Activated T-helper 17 cell treated with anti-CD3 and anti-CD28 coated beads, Interleukin-2, amount 50 U/mL, for 72 hours (primary cell): ENCODE measurements at places on chromosomes 3 and 15. TPM values are rescaled to one million over a fixed set of nuclear protein-coding genes. Genes with fewer than 3 reads are reported as not detected.

DNA sequence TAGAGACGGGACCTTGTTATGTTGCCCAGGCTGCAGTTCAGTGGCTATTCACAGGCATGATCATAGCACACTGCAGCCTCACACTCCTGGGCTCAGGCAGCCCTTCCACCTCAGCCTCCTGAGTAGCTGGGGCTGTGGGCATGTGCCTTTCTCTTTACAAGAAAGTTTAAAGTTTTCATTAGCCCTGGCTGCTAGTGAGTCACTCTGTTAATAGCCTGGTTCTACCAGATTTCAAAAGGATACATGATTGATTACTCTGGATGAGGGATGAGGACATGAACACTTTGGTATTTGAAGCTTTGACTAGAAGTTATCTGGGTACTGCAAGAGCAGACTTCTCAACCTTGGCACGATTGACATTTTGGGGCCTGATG, 95.1 kb downstream of the DHX36 start:
- H3K27me3 ChIP-seq = peaks cover 13% of the 10 kb centered on the region
- ATAC-seq = no peak
- no peaks in the 10 kb centered on the region for H3K36me3 ChIP-seq
- no peaks in the 10 kb centered on the region for H3K4me1 ChIP-seq

Gene EHD4
- total RNA-seq = 56.3 TPM

Gene ERC2
- not detected for total RNA-seq

Gene HACD3
- total RNA-seq = 44.7 TPM

Gene FBXO40
- not detected for total RNA-seq

Gene GMNC
- not detected for total RNA-seq

Gene ADAMTS17
- total RNA-seq = 1.1 TPM

Gene SLC38A3
- not detected for total RNA-seq

DNA sequence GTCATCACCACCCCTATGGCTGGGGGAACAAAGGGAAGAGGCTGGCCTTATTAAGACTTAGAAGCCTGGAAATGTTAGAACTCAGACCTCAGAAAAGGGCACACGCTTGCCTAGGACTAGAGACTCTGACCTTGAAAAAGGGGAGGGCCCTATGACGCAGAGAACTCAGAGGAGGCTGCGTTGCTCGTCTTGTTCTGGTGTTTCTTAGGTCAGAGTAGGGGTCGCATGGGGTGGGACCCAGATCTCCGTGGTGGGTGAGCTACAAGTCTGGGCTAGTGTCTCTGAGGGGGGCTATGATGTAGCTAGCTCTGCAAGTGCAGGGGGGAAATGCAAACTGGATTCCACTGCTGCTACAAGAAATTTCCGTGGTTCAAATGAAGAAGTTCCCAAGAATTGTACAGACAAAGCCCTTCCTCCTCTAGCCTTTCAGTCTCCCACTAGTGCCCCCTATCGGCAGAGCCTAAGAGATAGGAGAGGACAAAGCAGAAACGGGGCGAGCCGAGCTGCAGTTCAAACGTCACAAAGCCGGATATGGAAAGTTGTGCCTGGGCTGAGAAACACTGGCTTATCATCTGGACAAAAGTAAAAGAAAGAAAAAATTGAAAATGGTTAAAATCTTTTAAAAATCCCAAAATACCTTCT, 392.9 kb upstream of the ROBO2 start:
- ATAC-seq = no peak
- no peaks in the 10 kb centered on the region for H3K36me3 ChIP-seq
- H3K4me1 ChIP-seq = no peaks in the 10 kb centered on the region
- no peak overlapping the region for H3K4me3 ChIP-seq

Gene SCAP
- total RNA-seq = 73.3 TPM

- H3K4me3 ChIP-seq = no peak overlapping the region
- H3K27ac ChIP-seq = no peak overlapping the region
- H3K36me3 ChIP-seq = no peaks in the 10 kb centered on the region
- H3K4me1 ChIP-seq = no peaks in the 10 kb centered on the region
Observed at GRCh38 chr3:148833223-148833622, 5.6 kb downstream of the CPB1 start.

DNA sequence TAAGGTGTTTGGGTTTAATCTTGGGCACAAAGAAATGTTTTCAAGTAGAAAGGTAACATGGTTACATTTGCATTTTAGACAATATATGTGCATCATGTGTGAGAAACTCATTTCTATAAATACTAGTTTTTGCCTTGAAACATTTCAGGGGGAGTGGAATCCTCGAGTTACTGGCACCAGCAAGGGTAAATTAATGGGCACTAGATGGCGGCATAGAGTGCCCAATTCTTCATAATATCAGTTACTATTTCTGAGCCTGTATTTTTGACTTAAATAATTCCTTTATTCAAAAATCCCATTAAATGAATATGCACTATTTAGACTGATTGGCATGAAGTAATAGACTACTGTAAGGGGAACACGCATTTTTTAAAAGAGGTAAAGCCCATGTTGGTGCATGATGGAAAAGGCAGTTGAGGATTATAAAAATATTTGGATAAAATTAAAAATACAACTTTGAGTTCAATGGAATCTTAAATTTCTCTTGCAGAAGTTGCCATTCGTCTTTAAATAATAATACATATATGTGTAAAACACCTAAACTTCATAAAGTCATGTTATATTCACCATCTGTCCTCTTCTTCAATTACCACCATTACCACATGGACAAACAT, 106.3 kb downstream of the ZBTB20 start:
- H3K36me3 ChIP-seq = no peaks in the 10 kb centered on the region
- no peak for ATAC-seq
- no peaks in the 10 kb centered on the region for H3K4me1 ChIP-seq
- H3K4me3 ChIP-seq = no peak overlapping the region

- no peak for ATAC-seq
- H3K36me3 ChIP-seq = no peaks in the 10 kb centered on the region
- H3K27ac ChIP-seq = no peak overlapping the region
- H3K4me3 ChIP-seq = no peak overlapping the region
Observed at GRCh38 chr3:106673926-106674569, 703.2 kb upstream of the CCDC54 start.

- H3K27ac ChIP-seq = no peak overlapping the region
- H3K4me3 ChIP-seq = no peak overlapping the region
- peaks cover 4% of the 10 kb centered on the region for H3K4me1 ChIP-seq
- H3K27me3 ChIP-seq = peaks cover 14% of the 10 kb centered on the region
- no peaks in the 10 kb centered on the region for H3K36me3 ChIP-seq
- ATAC-seq = no peak
Observed at GRCh38 chr3:10474275-10474646, 31.1 kb downstream of the ATP2B2 start.

GRCh38 chr15:39344662-39345141, 236.2 kb upstream of the THBS1 start:
- ATAC-seq = no peak
- H3K4me1 ChIP-seq = no peaks in the 10 kb centered on the region
- no peak overlapping the region for H3K4me3 ChIP-seq
- H3K36me3 ChIP-seq = no peaks in the 10 kb centered on the region
- H3K27ac ChIP-seq = no peak overlapping the region
- no peaks in the 10 kb centered on the region for H3K27me3 ChIP-seq
